ENCODE measurements at places on chromosomes 4 and X.

DNA sequence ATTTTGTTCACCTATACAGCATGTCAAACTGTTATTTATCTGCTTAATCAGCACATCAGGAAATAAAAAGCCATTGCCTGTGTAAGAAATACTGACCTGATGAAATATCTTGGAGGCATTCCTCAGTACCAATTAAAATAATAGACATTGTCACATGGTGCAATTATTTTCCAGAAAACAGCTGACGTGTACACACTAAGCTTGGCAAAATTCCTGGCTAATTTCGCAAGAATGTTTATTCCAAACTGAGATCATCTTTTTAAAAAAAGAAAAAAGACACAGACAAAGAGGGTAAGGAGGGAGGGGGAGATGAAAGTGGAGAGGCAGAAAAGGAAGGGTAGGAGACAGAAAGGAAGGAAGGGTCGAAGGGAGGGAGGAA lies 61.9 kb upstream of the NFKB1 start:
- no peak for DNase-seq

DNA sequence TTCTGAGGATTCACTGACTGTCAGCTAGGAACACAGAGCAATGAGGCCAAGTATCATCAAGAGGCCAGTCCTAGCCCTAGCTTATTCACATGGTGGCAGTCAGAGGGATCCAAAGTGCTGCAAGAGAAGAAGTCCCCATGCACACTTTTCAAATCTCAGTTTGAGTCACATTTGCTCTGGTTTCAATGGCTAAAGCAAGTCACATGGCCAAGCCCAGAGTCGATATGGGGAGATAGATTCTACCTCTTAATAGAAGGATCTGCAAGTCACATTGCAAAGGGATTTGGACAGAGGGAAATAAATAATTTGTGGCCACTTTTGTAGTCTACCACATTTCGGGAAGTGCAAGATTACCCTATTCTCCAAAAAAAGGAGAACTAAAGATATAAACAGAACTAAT lies 3.7 kb upstream of the LCORL start:
- no peak for DNase-seq

GRCh38 chr4:145804116-145804515 lies 124.2 kb downstream of the C4orf51 start:
- no peak for DNase-seq

DNA sequence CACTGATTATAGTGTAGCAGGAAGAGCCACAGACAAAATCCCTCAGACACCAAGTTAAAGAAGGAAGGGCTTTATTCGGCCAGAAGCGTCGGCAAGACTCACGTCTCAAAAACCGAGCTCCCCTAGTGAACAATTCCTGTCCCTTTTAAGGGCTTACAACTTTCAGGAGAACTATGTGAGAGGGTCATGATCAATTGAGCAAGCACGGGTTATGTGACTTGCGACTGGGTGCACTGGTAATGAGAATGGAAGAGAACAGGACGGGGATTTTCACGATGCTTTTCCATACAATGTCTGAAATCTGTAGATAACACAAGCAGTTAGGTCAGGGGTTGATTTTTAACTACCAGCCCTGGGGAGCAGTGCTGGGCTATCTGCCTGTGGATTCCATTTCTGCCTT lies 116.7 kb downstream of the MFAP3L start:
- no peak for DNase-seq

DNA sequence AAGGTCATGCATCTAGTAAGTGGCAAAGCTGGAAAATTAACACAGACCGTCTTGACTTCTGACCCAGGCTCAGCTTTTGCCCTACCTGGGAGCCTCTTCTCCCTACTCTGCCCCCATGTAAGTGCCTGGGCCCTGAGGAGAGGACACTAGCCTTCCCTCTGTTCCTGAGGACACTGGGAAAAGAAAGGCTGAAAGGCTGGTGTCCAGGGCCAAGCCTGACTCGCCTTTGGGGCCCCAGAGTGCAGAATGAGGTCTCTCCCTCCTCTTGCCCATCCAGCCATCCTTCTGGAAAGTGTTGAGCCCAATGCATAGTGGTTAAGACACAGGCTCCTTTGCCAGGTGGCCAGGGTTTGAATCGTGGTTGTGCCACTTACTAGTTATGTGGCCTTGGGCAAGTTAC lies 91.5 kb downstream of the PJA1 start:
- DNase-seq, result no peak

- no peak for DNase-seq
Measured at GRCh38 chr4:154807042-154807630, 26.1 kb downstream of the RBM46 start.

GRCh38 chr4:26288355-26288909 lies 32.4 kb upstream of the RBPJ start:
- DNase-seq, result no peak

All from stimulated activated CD4-positive, alpha-beta T cell treated with anti-CD3 and anti-CD28 coated beads, TNF-alpha, amount 100 ng/mL, for 24 hours (primary cell).